Lung (tissue), 17 donors: ENCODE measurements at places on chromosomes 6 and 20. TPM values are rescaled to one million over a fixed set of nuclear protein-coding genes. Genes with fewer than 3 reads are reported as not detected.

The SIM1 gene
- not detected for total RNA-seq

The HLA-G gene
- total RNA-seq = 0.23 TPM

GRCh38 chr6:134875367-134875766, 74.5 kb downstream of the ALDH8A1 start:
- no peaks in the 10 kb centered on the region for H3K27me3 ChIP-seq
- no peaks in the 10 kb centered on the region for H3K36me3 ChIP-seq
- no peak overlapping the region for H3K27ac ChIP-seq
- H3K4me3 ChIP-seq = no peak overlapping the region

DNA sequence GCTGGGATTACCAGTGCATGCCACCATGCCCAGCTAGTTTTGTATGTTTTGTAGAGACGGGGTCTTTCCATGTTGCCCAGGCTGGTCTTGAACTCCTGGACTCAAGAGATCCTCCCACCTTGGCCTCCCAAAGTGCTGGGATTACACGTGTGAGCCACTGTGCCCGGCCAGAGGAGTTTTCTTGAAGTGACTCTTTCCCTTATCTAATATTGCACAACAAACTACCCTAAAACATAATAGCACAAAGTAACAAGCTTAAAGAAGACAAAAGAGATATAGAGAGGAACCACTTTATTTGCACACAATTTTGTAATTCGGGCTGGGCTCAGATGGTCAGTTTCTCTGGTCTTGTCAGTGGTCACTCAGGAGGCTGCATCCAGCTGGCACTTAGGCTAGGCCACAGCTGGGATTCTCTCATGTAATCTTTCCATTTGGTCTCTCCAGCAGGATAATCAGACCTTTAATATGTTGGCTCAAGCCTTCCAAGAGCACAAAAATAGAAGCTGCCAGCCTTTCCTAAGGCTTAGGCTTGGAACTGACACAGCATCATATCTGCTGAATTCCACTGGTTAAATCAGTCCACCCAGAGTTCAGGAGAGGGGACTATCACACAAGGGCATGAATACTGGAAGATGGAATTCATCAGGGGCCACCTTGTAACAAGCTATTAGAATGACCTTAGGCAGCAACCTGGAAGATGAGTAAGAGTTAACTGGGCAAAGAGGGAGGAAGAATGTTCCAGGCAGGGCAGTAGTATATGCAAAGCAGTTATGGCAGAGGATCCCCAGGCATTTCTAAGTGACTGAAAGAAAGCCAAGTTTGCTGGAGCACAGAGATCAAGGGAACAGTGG, 56.7 kb upstream of the PNRC1 start:
- no peaks in the 10 kb centered on the region for H3K27me3 ChIP-seq
- DNase-seq = peak; percentile 77
- peaks cover 15% of the 10 kb centered on the region for H3K4me1 ChIP-seq
- H3K36me3 ChIP-seq = no peaks in the 10 kb centered on the region

DNA sequence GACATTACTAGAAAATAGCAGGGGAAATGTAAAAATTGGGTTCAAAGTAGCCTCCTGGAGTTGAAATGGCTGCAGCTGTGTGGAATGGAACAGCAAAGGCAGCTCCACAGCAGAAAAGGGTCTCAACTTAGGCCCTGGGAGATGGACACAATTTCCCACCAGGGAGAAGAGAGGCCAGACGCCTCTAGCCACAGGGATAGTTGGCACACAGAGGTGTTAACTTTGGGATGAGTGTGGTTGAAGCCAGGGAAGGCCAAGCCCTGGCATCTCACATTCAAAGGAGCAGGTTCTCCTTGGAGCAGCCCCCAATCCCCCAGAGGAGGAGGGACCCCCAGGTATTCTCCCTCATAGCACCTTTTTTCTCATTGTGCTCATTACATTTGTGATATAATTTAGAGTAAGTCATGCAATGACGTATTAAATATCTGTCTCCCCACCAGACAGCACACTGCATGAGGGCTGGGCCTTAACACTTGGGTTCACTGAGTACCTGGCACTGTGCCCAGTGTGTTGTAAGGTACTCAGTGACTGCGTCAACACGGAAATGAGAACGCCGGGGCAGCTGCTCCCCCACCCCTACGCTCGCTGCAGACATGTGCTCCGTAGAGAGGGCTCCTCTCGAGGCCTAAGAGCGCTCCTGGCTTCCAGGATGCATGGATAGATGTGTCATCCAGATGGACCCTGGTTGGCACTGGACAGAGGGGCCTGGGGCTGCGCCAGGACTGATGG, 76.0 kb upstream of the CD93 start:
- peak overlapping the region; percentile 71 for H3K27ac ChIP-seq
- H3K4me3 ChIP-seq = no peak overlapping the region
- H3K36me3 ChIP-seq = no peaks in the 10 kb centered on the region

- H3K4me3 ChIP-seq = no peak overlapping the region
- DNase-seq = peak; percentile 41
- H3K36me3 ChIP-seq = no peaks in the 10 kb centered on the region
- H3K27me3 ChIP-seq = no peaks in the 10 kb centered on the region
- no peaks in the 10 kb centered on the region for H3K4me1 ChIP-seq
These were observed 23.8 kb downstream of the PRSS35 start for GRCh38 chr6:83536034-83536646.

The EXOC2 gene
- total RNA-seq = 15.9 TPM

- no peak overlapping the region for H3K4me3 ChIP-seq
- H3K27me3 ChIP-seq = no peaks in the 10 kb centered on the region
- DNase-seq = no peak
- no peak overlapping the region for H3K27ac ChIP-seq
- H3K4me1 ChIP-seq = peaks cover 5% of the 10 kb centered on the region
- H3K36me3 ChIP-seq = no peaks in the 10 kb centered on the region
These were observed 8.9 kb downstream of the TIAM2 start for GRCh38 chr6:155004017-155004416.

- no peak overlapping the region for H3K4me3 ChIP-seq
- no peaks in the 10 kb centered on the region for H3K27me3 ChIP-seq
- no peaks in the 10 kb centered on the region for H3K4me1 ChIP-seq
- no peaks in the 10 kb centered on the region for H3K36me3 ChIP-seq
- H3K27ac ChIP-seq = no peak overlapping the region
- no peak for DNase-seq
These were observed 209.5 kb upstream of the HEY2 start for GRCh38 chr6:125539892-125540291.

The FHL5 gene
- 10.5 TPM for total RNA-seq

The FNDC1 gene
- total RNA-seq = 8.6 TPM

- H3K36me3 ChIP-seq = no peaks in the 10 kb centered on the region
- H3K27me3 ChIP-seq = peaks cover 20% of the 10 kb centered on the region
- H3K4me1 ChIP-seq = peaks cover 16% of the 10 kb centered on the region
- no peak overlapping the region for H3K4me3 ChIP-seq
These were observed 1.8 kb upstream of the JPH2 start for GRCh38 chr20:44188752-44189151.

- no peak for DNase-seq
- H3K4me1 ChIP-seq = no peaks in the 10 kb centered on the region
These were observed 13.6 kb downstream of the DEFB114 start for GRCh38 chr6:49950415-49950751.

GRCh38 chr6:153214436-153214835, 83.4 kb upstream of the RGS17 start:
- H3K4me1 ChIP-seq = no peaks in the 10 kb centered on the region
- no peak overlapping the region for H3K27ac ChIP-seq
- no peak overlapping the region for H3K4me3 ChIP-seq
- no peaks in the 10 kb centered on the region for H3K27me3 ChIP-seq
- no peaks in the 10 kb centered on the region for H3K36me3 ChIP-seq

The PPP1R16B gene
- 15.0 TPM for total RNA-seq

DNA sequence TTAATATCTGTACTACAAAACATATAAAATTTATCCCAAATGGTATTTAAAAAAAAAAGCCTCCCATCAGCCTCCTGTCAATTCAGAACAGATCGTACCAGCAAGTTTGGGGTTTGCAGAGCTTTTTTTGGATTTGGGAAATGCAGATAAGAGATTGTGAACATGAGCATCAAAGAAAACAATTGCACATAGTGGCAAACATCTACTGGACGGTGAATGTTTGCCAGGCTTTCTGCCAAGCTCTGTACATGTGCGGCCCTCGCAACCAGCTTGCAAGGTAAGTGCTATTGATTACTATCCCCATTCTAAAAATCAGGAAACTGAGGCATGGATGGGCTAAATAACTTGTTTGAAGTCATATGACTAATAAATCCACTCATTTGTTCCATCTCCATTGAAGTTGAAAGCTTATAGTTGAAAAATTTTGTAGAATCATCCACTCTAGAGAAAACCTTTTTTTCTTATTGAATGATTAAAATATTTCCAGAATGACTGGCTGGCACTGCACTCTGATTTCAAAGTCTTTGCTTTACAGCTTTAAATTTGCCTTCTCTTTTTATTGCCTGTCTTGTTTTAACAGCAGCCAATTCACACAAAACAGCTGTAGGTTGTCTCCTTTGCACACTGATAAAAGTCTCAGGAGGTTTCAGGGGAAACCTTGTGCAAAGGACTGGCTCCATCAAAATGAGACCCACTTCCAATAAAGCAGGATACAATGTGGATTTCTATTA, 37.4 kb upstream of the SIRT5 start:
- H3K4me3 ChIP-seq = no peak overlapping the region
- no peaks in the 10 kb centered on the region for H3K4me1 ChIP-seq
- no peak for DNase-seq
- no peaks in the 10 kb centered on the region for H3K36me3 ChIP-seq

GRCh38 chr6:84696166-84696565, 68.2 kb downstream of the TBX18 start:
- no peaks in the 10 kb centered on the region for H3K27me3 ChIP-seq
- H3K4me1 ChIP-seq = no peaks in the 10 kb centered on the region
- no peak overlapping the region for H3K4me3 ChIP-seq
- H3K27ac ChIP-seq = no peak overlapping the region
- H3K36me3 ChIP-seq = no peaks in the 10 kb centered on the region

DNA sequence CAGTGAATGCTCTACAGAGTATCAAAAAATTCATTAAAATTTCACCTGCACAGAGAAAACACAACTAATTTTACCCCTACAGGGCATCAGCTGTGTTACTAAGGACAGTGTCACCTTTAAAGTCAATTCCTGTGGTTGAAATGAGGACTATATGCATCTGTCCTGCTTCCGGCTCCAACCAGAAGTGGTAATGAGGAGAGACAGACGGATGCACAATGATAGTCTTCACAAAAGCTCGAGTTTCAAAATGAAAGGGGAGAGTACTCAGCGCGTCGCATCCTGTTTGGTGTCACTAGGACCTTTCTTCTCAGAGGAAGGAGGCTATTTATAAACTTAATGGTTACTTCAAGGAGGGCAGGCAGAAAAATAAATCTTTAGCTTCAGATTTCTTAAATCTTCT, 86.5 kb downstream of the LYRM4 start:
- H3K27me3 ChIP-seq = no peaks in the 10 kb centered on the region
- peak overlapping the region; percentile 37 for H3K27ac ChIP-seq
- H3K36me3 ChIP-seq = no peaks in the 10 kb centered on the region
- no peak overlapping the region for H3K4me3 ChIP-seq
- peaks cover 21% of the 10 kb centered on the region for H3K4me1 ChIP-seq
- peak; percentile 87 for DNase-seq

DNA sequence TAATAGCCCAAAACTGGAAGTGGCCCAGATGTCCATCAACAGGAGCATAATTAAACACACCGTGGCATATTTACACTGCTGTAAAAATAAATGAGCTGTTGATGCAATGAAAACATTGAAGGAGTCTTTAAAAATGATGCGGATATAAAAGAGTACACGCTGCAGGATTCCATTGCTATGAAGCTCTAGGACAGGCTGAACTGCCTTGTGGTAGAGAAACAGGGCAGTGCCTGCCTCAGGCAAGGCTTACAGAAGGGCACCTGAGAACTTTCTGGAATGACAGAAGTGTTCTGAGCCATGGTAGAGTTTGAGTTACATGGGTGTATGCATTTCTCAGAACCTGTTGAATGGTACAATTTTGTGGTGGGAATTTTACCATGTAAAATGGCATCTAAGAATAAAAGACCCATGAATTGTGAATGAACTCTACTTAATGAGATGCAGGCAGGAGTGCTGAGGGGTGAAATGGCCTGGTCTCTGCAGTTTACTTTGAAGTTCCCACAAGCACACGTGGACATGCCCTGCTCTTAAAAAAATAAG, 45.3 kb upstream of the RIN2 start:
- no peaks in the 10 kb centered on the region for H3K27me3 ChIP-seq
- H3K4me1 ChIP-seq = peaks cover 42% of the 10 kb centered on the region
- H3K27ac ChIP-seq = no peak overlapping the region
- no peak overlapping the region for H3K4me3 ChIP-seq
- peak; percentile 79 for DNase-seq
- H3K36me3 ChIP-seq = no peaks in the 10 kb centered on the region

- H3K4me1 ChIP-seq = peaks cover 8% of the 10 kb centered on the region
- no peak overlapping the region for H3K27ac ChIP-seq
- H3K27me3 ChIP-seq = no peaks in the 10 kb centered on the region
- no peaks in the 10 kb centered on the region for H3K36me3 ChIP-seq
- H3K4me3 ChIP-seq = no peak overlapping the region
- peak; percentile 83 for DNase-seq
These were observed 113.9 kb downstream of the NFATC2 start for GRCh38 chr20:51428401-51429143.

The SSTR4 gene
- total RNA-seq = not detected

- DNase-seq = no peak
- no peaks in the 10 kb centered on the region for H3K4me1 ChIP-seq
- H3K27ac ChIP-seq = no peak overlapping the region
- no peak overlapping the region for H3K4me3 ChIP-seq
These were observed 310.2 kb downstream of the TSHZ2 start for GRCh38 chr20:53282217-53282955.

The KCNB1 gene
- total RNA-seq = 1.0 TPM

GRCh38 chr6:16762550-16763477, 1.6 kb upstream of the ATXN1 start:
- DNase-seq = peak; percentile 46
- peaks cover 9% of the 10 kb centered on the region for H3K4me1 ChIP-seq
- H3K4me3 ChIP-seq = peak overlapping the region; percentile 55
- no peaks in the 10 kb centered on the region for H3K27me3 ChIP-seq
- H3K36me3 ChIP-seq = no peaks in the 10 kb centered on the region

GRCh38 chr20:63092660-63093215, 86.0 kb upstream of the BHLHE23 start:
- H3K4me1 ChIP-seq = no peaks in the 10 kb centered on the region
- no peaks in the 10 kb centered on the region for H3K36me3 ChIP-seq
- DNase-seq = peak; percentile 10
- no peak overlapping the region for H3K27ac ChIP-seq
- H3K27me3 ChIP-seq = peaks cover 5% of the 10 kb centered on the region
- no peak overlapping the region for H3K4me3 ChIP-seq

The DACT2 gene
- 2.4 TPM for total RNA-seq

- H3K27me3 ChIP-seq = peaks cover 20% of the 10 kb centered on the region
- no peak overlapping the region for H3K27ac ChIP-seq
- no peaks in the 10 kb centered on the region for H3K4me1 ChIP-seq
- no peaks in the 10 kb centered on the region for H3K36me3 ChIP-seq
These were observed 81.7 kb downstream of the COL9A1 start for GRCh38 chr6:70221025-70221714.

The MYB gene
- 7.6 TPM for total RNA-seq

The SCGN gene
- 2.7 TPM for total RNA-seq
